Stimulated activated CD4-positive, alpha-beta T cell treated with anti-CD3 and anti-CD28 coated beads, Interleukin-15, amount 100 ng/mL, for 1 hour (primary cell): ENCODE measurements at places on chromosomes 2 and 18.

DNA sequence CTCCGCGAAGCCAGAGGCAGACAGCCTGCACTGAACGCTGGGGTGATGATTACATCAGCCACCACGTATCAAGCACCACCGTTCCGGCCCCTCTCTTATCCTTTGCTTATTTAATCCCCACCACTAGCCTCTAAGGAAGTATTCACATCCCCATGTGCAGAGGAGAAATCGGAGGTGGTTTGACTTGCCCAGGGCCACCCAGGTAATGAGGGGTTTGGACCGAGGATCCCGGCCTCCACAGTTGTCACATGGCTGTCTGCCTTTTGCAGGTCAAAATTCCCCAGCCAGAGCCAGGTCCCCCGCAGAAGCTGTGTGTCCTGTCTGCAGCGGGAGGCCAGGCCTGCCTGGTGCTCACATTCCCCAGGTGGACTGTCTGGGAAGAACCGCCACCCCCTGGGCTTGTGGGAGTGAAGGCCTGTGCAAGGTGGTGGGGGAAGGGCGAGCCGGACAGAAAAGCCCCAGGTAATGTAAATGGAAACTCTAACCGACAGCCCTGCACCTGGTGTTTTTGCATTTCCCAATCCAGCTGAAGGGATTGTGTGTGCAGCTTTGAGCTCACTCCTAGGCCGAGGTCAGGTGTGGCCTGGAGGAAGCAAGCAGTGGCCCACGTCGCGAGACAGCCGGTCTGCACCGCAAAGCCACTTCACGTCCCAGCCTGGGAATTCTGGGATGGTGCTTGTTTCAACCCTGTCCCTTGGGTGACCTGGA lies 108.5 kb upstream of the ID2 start:
- DNase-seq, result no peak

DNA sequence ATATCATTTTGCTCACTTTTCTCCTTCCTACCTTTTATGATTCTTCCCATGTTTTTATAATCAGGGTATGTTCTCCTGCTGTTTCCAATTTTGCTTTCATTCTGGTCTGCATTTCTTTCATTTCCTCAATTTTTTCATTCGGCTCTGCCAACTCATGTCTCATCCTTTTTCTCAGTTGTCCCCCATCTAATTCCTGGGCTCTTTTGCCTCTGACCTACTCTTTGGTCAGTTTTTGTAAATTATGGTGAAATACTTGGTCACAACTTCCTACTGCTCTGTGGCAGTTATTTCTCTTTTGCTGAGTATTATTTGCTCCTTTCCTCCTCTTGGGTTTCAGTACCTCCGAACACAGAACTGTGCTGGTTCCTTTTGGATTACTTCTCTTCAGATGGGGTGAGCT lies 27.5 kb downstream of the MYO7B start:
- no peak for DNase-seq

- DNase-seq, result no peak
These were observed 89.1 kb downstream of the TGIF1 start for GRCh38 chr18:3538954-3539617.

DNA sequence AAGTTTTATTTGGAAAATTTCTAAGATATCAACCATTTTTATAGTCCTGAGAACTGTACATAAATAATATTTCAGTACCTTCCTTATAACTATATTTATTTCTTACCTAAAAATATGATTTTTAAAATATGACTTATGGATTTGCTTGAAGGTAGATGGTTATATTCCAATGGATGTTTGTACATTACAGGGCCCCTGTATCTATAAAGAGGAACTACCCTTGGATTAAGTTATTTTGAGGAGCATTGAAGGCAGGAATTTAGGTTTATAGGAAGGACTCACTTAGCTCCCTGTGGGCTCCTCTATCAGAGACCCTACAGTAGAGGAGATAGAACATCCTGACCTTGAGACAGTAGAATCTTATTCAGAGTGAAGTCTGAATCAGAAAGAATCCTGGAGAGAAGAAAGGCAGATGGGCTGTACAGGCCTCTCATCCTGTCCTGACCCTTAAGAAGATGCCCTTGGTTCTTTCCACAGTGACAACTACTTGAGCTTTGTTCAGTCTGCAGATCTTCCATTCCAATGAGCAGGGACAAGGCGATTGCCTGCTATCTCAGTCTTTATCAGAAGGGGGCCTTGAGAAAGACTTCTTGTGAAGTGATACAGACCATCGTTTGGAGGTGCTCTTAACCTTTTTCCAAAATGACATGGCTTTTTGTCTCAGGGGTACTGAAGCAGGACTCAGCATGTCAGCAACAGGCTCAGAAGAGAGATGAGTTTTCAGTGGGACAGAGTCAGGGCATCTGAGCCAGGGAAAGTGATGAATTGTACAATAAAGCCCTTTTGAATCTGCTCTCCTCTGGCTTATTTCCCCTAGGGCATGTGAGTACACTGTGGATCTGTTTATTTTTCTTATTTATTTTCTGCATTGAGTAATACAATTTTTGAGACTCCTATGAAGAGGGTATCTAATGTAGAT lies 20.9 kb downstream of the OXER1 start:
- no peak for DNase-seq

GRCh38 chr2:151869291-151869690 lies 41.1 kb upstream of the ARL5A start:
- DNase-seq, result no peak

- no peak for DNase-seq
These were observed 131.0 kb upstream of the ARL5A start for GRCh38 chr2:151959238-151959637.

DNA sequence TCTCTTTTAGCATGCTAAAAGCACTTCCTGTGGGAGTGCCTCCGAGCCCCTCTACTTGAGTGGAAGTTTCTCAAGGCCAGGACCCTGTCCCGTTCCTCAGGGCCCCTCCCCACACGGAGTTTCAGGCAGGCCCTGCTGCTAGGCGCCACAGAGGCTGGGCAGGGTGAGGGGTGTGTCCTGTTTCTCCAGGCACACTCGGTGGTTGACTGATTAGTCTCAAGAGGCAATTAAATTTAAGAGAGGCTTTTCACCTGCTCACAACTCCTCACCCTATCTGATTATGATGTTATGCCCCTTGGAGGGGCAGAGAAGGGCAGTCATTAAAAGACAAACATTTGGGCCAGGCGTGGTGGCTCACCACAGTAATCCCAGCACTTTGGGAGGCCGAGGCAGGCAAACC lies 160.8 kb upstream of the HAAO start:
- no peak for DNase-seq

DNA sequence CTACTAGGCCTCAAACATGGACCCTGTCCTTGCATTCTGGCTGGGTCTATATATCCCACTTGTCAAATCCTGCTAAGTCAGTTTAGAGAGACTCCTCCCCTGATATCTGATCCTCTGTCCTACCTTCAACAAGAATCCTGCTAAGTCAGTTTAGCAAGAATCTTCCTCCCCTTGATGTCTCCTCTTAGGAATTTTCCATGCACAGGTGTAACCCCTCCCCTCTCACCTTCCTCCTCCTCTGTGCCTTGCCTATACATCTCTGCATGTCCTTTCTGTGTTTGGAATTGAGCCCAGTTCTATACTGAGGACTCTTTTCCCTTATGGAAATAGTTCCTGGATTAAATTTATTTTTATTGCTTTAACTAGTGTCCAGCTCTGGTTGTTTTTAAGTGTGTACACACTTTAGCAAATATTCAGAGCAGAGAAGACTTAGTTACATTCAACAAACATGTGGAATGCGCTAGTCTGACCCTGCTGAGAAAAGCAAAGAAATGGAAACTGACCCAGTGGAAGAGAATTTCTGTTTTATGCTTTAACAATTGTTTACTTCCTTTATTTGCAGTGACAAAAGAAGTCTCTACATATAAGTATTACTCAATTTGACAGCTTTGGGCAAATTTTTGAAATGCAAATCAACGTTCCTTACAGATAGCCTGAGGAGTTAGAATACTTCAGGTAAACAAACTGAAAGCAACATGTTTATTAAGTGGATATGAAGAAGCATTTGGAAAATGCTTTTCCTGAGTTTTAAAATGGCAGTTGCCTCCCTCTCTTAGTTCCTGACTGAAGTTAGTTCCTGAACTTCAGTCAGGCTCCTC lies 80.6 kb downstream of the RIT2 start:
- no peak for DNase-seq

DNA sequence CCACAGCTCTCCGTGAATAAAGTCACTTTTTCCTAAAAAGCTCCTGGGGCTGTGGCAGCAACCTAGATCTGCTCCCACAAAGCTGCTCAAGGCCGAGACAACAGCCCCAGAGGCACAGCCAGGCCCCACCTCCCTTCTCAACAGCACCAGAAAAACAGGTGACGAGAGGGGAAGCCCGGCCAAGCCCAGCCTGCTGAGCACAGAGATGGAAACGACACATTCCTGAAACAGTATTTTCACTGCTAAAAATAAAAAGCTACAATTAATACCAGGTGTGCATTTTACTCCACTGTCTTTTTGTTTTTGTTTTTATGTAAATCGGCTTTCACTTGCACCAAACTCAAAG lies 199.3 kb downstream of the HDAC4 start:
- no peak for DNase-seq
